Stimulated activated CD4-positive, alpha-beta T cell treated with anti-CD3 and anti-CD28 coated beads, Interleukin-1b, Interleukin-23, amount 100 ng/mL, for 1 hour (primary cell): ENCODE measurements at places on chromosomes 2 and 18.

DNA sequence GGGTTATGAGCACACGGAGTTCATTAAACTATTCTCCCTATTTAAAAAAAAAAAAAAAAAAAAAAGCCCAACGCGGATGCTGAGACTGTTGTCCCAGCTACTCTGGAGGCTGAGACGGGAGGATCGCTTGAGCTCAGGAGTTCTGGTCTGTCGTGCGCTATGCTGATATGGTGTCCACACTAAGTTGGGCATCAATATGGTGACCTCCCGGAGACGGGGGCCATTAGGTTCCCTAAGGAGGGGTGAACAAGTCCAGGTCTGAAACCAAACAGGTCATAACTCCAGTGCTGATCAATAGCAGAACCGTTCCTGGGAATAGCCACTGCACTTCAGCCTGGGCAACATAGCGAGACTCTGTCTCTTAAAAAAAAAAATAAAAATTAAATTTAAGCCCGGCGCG lies 12.9 kb upstream of the ANKRD53 start:
- no peak for DNase-seq

DNA sequence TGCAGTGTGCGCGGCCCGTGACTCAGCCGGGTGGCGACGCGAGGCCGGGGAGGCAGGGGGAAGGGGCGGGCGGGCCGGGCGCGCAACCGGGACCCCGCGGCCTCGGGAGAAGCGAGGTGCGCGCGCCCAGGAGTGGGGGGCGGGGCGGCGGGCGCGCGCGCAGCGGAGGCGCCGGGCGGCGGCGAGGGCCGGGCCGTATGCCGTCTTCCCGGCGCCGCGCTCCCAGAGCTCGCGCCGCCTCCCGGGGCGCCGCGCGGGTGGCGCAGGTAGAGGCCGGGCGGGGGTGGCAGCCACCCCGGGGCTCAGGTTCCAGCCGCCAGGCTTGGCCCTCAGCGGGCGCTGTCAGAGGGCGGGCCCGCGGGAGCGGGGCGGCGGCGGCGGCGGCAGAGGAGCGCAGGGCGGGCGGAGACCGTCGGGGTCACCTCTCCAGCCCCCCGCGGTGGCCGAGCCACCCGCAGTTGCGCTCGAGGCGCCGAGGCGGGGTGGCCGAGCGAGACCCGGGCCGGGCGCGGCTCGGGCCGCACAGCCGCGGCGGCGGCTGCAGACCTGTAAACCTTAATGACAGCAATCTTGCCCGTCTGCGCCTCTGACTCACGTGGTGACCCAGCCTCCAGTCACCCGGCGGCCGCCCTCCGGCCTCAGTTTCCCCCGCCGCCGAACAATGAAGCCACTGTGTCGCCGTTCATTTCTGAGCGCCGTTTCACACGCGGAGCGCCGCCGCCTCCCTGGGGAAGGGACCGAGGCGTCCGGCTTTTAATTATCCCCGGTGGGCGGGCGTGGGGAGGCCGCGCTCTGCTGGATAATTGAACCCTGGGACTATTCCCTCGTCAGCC lies 25.3 kb upstream of the SMAD7 start:
- peak; percentile 14 for DNase-seq

- DNase-seq, result no peak
Observed at GRCh38 chr18:22536558-22536957, 118.8 kb upstream of the CTAGE1 start.

DNA sequence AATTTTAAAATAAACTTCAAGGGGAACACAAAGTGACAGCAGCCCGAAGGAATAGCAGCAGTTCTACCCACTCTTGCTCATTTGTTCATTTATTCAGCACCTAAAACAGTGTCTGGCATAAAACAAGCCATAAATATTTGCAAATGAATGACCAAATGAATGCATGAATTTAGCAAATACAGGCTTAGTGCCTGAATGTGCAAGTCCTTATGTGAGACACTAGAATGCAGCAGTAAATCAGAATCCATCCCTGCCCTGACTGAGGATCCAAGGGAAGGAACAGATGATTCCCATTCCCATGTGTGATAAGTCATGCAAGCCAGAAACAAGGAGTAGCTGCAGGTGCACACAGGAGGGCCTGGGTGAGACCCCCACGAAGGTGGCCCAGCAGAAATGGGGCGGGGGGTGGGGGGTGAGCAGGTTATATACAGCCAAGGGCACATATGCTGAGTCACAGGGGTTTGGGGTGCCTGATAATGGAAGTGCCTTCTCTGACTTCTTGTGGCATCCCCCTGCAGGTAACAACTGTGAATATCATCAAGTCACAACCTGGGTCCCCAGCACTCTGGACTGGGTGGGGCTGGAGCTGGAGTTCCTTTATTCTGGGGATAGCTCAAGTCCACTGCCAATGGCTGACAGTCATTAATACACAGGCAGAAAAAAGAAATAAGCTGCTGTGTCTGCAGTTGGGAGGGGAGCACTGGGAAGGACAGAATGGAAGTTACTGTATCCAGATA lies 311.9 kb downstream of the TXNL1 start:
- DNase-seq, result no peak

GRCh38 chr18:74501386-74501785 lies 5.2 kb downstream of the CNDP2 start:
- no peak for DNase-seq

DNA sequence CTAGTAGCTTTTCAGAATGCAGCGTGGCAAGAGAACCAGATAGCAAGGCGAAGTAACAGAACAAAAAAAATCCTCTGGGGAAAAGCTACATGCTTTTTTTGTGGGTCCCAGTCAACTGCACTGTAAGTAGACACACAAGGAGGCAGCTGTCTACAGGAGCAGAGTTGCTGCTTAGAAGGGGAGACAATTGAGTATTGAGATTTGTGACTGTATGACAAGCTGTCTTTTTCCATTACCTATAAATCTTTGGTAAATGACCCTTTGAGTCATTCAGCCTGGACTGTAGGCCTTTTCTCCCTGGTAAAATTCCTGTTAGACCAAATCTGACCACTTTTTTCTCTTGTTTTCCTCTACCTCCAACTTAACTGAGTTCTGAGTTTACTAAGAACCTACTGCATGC lies 144.1 kb upstream of the FOSL2 start:
- DNase-seq, result no peak

- no peak for DNase-seq
Observed at GRCh38 chr18:27073404-27073830, 111.7 kb downstream of the CHST9 start.

GRCh38 chr2:165253178-165253577 lies 14.0 kb downstream of the SCN2A start:
- no peak for DNase-seq

- DNase-seq, result no peak
Observed at GRCh38 chr2:186460465-186460864, 25.6 kb upstream of the ZC3H15 start.

DNA sequence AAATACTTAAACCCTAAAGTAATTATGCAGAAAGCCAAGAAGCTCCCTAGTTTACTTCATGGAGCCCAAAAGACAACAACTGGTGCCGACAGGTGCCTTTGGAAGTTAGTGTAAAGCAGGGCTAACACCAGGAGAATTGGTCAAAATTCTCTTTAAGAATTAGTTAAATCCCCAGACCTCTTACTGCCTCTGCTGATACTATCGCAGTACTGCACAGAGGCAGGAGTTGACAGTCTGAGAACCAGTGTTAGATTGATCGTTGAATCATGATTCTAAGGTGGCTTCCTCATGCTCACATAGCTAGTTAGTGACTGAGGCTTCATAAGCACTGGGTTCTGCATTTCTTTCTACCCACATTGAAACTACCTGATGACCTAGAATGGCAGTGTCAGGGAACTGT lies 445.0 kb downstream of the XIRP2 start:
- no peak for DNase-seq

DNA sequence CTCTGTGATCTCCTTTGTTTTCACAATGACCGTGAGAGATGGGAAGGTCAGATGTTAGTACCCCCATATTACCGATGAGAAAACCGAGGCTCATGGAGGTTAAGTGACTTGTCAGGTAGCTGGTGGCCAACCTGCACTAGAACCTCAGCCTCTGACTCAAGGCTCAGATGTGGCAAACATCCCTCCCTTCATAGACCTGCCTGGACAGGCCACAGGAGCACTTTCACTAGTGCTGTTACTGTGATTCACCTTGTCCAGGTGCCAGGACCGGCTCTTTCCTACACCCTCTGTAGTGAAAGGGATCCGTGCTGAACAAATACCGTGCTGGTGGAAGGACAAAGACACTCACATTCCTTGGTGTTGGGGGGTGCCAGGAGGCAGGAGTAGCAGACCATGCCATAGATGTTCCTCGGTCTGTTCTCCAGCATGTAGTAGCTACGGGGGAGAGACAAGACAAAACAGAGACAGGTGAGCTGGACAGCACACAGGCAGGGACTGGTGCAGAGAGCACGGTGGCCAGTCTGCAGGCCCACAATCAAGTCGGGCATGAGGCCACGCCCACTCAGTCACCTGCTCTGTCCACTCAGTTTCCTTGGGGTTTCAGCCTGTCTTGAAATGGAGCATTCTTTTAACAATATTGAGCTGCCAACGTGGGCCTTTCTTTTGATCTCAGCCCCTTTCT lies 65.9 kb downstream of the EDAR start:
- no peak for DNase-seq

- no peak for DNase-seq
Observed at GRCh38 chr2:159982842-159983785, 79.3 kb downstream of the PLA2R1 start.

DNA sequence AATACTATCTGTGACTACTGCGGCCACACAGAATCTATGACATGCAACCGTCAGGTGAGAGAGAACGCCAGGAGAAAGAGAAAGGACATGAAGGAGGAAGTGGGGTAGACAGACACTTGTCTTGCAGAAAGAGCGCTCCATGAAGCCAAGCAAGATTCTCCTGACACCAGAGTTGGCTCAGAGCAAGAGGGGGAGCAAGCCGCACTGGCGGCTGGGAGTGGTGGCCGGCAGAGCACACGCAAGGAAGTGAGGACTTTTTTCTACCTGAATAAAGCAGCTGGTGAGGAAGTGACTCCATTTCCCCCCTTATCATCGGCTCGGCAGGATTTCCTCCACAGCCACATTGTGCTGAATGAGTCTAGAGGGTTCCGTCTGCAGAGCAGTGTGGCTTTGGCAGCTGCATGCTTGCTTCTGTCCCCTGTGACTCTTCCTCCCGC lies 181.6 kb downstream of the BCL2 start:
- no peak for DNase-seq

DNA sequence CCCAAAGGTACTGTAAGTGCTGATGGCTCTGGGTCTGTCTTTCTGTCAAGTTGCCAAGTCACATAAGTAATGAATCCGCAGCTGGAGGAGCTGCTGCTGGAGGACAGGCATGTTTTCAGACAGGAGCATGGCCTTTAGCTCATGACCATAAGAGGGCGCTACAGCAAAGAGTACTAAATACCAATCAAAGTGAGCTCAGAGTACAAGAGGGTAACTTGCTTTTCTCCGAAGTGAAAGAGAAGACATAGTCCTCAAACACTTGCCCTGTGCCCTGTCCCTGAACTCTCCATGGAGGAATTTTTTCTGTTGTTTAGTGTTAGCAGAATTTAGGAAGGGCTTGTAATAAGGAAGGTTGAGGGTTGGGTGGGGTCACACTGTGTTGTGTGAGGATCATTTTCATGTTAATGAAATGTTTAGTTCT lies 58.0 kb upstream of the EML6 start:
- no peak for DNase-seq

DNA sequence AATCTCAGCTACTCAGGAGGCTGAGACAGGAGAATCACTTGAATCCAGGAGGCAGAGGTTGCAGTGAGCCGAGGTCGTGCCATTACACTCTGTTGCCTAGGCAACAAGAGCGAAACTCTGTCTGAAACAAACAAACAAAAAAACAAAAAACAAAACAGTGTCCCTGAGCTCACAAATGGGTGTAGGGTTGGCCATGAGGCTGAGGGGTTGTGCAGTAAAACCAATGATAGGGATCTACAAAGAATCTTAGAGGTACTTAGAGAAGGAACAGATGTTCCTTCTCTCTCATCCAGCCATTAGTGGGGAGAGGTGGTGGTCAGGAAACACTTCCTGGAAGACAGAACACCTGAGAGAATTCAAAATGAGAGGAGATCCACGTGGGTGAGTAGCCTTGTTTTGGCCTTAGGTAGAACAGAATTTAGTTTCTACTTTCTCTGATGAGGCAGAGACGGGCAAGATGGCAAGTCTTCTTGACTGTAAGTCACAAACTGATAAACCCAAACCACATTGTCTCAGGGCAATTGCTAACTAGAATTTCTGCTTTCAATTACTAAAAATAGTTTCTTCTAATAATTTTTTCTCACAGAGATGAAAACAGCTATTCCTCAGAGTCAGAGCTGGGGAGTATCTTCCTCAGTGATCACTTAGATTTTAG lies 61.5 kb upstream of the PPM1B start:
- DNase-seq, result no peak

DNA sequence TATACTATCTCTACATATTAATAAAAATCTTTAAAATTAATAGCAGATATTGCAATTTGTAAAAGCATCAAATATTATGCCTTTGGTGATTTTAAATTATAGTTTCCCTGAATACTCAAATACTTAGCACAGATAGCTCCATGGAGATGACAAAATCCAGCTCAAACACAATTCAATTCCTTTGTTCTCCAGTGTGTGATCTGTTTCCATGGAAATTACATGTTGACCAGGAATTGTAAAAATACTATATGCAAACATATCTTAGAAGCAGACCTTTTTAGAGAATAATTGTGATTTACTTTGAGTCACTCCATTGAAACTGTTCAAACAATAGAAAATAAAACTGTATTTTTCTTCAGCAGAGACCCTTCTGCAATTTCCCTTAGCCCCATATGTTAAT lies 68.3 kb downstream of the FAM161A start:
- DNase-seq, result no peak

DNA sequence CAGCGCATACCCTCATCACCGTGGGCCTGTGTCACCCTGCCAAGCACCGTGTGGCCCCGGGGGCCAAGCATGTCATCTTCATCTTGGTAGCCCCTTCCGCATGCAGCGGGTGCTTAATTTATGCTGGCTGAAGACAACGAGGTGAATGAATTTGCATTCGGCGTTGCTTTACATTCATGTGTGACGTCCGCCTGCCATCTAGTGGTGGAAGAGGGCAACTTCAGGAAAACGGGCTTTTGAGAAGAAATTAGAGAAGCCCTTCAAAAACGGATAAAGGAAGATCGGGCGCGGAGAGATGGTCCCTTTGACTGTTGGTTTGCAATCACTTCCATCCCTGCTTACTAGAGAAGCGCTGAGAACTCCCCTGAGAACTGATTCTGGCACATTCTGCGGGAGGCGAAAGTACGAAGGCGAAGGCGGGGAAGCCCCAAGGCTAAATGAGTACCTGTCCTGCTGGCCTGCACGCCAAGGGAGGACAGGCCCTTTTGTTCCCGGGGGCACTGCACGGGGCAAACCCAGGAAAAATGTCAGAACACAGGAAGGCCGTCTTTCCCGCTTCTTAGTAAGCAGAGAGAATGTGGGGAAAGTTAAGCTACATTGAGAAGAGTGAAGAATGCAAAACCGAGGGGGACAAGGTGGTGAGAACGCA lies 145.9 kb downstream of the ZNF516 start:
- peak; percentile 22 for DNase-seq

DNA sequence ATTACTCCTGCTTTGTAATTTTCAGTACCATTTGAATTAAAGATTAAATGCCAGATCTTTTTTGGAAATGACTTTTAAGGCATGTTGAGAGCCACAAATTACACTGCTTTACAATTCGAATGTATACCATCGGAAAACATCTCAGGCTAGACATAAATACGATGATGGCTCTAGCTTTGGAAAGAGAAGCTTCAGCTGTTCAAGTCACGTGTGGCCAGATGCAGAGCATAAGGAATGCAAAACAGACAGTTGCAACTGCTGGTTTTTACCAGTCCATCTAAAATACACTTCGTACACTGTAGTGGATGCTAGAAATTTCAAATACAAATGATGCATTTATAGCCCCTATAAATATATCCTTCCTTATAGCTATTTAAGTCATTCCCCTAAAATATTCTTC lies 8.0 kb downstream of the ZNF516 start:
- no peak for DNase-seq
